ENCODE measurements at places on chromosomes 2 and 18. TPM values are rescaled to one million over a fixed set of nuclear protein-coding genes. Genes with fewer than 3 reads are reported as not detected.

Gene DHX57
- 14.1 TPM for total RNA-seq

Gene ST8SIA3
- not detected for total RNA-seq

Gene AQP12A
- total RNA-seq = not detected

Gene ALPI
- total RNA-seq = not detected

Gene EMX1
- not detected for total RNA-seq

Gene EMILIN1
- total RNA-seq = 0.25 TPM

- H3K36me3 ChIP-seq = no peaks in the 10 kb centered on the region
- H3K4me3 ChIP-seq = no peak overlapping the region
- no peak overlapping the region for H3K27ac ChIP-seq
- peaks cover 7% of the 10 kb centered on the region for H3K4me1 ChIP-seq
- DNase-seq = no peak
These were observed 44.5 kb downstream of the PTGR3 start for GRCh38 chr18:75164479-75164878.

DNA sequence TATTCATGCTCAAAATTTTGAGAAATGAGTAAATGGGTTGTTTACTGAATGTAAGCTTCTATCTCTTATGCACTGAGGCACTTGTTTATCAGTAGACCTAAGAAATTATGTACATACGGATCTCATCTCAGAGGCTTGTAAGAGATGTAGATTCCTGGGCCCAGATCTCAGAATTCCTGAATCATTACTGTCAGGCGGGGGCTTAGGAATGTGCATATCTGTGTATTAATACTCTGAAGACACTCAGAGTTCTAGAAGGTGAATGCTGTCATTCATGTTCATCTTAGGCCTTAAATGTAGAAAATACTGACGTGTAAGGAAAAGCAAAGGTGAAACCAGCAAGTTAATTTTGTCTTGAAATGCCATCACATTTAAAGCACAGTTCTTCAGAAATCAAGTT lies 169.6 kb downstream of the FMNL2 start:
- no peaks in the 10 kb centered on the region for H3K4me1 ChIP-seq
- H3K27ac ChIP-seq = no peak overlapping the region
- no peaks in the 10 kb centered on the region for H3K36me3 ChIP-seq
- no peak for DNase-seq

DNA sequence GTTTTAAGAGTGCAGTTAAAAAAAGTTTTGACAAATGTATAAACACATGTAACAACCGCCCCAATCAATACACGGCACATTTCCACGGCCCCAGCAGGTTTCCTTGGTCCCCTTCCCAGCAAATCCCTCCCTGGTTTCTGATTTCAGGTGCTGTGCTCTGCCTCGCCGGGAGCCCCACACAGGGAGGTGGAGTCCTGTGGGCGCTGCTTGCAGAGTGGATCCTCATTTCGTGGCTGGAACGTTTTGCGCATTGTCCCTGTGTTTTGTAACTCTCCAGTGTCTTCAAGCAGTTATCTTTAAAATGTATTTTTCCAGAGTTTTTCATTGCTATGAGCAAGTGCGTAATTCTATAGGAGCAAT lies 124.8 kb downstream of the GALR1 start:
- DNase-seq = no peak
- peaks cover 6% of the 10 kb centered on the region for H3K27me3 ChIP-seq
- H3K27ac ChIP-seq = no peak overlapping the region

GRCh38 chr18:22378672-22379282 lies 38.9 kb downstream of the CTAGE1 start:
- H3K36me3 ChIP-seq = no peaks in the 10 kb centered on the region
- no peak for DNase-seq
- H3K4me3 ChIP-seq = no peak overlapping the region
- H3K27me3 ChIP-seq = no peaks in the 10 kb centered on the region
